ENCODE measurements at places on chromosomes 5 and 9. TPM values are rescaled to one million over a fixed set of nuclear protein-coding genes. Genes with fewer than 3 reads are reported as not detected.

SPATA31E1 gene
- total RNA-seq, result 0.26 TPM

GOLM1 gene
- 27.5 TPM for total RNA-seq

SPARC gene
- total RNA-seq, result 2,882 TPM

MACIR gene
- total RNA-seq, result 11.5 TPM

CDK9 gene
- total RNA-seq, result 16.8 TPM

FOXD4L3 gene
- total RNA-seq, result not detected

LCN9 gene
- total RNA-seq, result not detected

IFNA2 gene
- total RNA-seq, result not detected

LCP2 gene
- 0.03 TPM for total RNA-seq

TMEM252 gene
- total RNA-seq, result not detected

ROPN1L gene
- total RNA-seq, result 3.0 TPM

TAF1L gene
- total RNA-seq, result not detected

CMBL gene
- 1.4 TPM for total RNA-seq

ANKRD34B gene
- total RNA-seq, result not detected
